ENCODE measurements at places on chromosomes 2 and 18.

DNA sequence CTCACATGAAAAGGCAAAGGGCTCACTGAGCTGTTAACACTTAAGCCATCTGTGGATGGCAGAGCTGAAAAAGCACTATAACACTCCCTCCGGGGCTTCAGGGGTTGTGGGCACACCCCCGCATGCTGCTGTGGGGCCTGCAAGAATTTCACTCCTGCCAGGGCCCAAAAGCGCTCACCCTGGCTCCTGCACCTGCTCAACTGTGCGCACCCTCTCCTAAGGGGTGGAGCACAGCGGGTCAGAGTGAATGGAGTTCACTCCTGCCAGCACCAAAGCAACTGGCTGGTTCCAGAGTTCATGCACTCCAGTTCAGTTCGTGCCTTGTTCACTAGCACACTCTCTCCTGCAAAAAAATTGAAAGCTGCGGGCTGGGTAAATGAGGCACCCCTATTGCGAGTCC lies 814.2 kb upstream of the SLC39A10 start:
- no peak for DNase-seq

- no peak for DNase-seq
Measured at GRCh38 chr2:131036269-131036668, 57.0 kb downstream of the FAM168B start.

- DNase-seq, result no peak
Measured at GRCh38 chr2:234970477-234970882, 18.7 kb downstream of the SH3BP4 start.

- no peak for DNase-seq
Measured at GRCh38 chr18:70382017-70382416, 93.2 kb downstream of the SOCS6 start.

DNA sequence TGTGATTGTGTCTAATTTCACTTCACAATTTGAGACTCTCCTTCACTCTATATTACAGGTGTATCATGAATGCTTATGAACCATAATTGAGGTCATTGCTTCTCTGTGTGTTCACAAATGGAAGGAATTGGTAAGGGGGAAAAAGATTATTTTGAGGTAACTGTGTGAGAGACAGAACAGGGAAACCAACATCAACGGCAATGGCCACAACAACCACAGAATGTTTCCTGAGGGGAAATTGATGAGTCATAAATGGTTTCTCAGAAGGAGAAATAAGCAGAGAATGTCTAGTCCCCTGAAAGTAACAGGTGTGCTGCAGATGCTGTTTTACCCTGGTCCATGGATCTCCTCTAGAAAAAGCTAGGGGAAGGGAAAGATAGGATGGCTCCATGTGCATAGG lies 361.2 kb upstream of the GALNT5 start:
- DNase-seq, result no peak

- DNase-seq, result no peak
Measured at GRCh38 chr2:216594081-216594480, 39.1 kb upstream of the IGFBP2 start.

DNA sequence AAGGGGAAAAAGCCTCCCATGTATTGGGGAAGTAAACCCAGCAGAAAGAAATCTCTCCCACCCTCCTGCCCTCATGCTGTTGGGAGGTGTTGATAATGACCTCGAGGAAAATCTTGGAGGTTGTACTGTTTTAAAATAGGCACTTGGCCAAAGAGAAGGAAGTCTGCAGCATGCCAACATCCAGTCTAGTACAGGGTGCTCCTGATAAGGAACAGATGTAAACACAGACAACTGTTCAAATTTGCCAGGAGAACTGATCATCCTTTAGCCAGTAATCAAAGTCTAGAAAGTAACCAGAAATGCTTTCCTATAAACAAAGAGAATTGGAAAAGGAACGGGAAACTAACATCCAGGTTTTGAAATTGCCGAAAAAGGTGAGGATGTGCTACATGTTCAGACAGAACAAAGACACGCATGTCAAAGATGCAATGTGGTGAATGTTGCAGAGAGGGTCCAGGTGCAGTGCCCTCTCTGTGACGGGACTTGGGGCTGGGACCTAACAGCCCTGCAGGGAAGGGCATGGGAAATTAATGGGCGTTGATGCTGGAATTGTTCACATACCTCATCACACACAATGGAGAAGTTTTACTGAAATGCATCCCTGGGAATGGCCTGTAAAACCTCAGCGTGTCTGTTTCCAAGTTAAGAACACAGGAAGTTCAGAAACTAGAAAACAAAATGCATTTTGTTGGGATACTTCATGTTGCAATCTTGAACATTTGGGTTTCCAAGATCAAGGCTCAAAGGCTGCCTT lies 125.7 kb upstream of the RND3 start:
- DNase-seq, result no peak

GRCh38 chr2:61371027-61371426 lies 99.9 kb downstream of the USP34 start:
- DNase-seq, result no peak

- DNase-seq, result no peak
Measured at GRCh38 chr2:105321875-105322646, 7.5 kb downstream of the TGFBRAP1 start.

DNA sequence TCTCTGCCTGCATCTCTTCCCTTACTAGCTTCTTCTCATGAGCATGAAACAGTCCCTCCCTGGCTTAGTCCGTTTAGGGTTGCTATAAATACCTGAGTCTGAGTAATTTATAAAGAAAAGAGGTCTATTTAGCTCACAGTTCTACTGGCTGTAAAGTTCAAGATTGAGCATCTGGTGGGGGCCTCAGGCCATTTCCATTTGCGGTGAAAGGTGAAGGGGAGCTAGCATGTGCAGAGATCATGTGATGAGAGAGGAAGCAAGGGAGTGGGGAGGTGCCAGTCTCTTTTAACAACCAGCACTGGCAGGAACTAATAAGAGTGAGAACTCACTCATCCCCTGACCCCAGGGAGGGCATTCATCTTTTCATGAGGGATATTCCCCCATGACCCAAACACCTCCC lies 26.8 kb downstream of the RHBDD1 start:
- no peak for DNase-seq

- DNase-seq, result no peak
Measured at GRCh38 chr2:159506202-159506601, 110.1 kb downstream of the BAZ2B start.

- DNase-seq, result no peak
Measured at GRCh38 chr2:62743506-62743905, 38.0 kb downstream of the EHBP1 start.

DNA sequence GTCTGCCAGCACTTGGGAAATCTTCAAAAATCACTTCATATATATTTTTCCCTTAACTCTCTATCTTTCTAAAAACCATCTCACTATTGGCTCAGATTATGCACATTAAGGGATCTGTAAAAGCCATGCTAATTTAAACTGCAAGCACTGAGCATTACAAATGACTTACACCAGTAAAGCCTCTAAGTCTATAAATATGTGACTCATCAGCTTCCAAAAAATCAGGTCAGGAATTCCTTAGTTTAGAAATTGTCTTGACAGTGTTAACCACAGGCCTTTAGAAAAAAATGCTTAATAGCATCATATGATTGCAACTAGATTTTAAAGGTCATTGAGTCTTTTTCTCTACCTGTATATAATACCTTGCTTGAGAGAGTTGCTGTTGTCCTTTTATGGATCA lies 1113.6 kb upstream of the PIK3C3 start:
- DNase-seq, result no peak

GRCh38 chr18:25729072-25729471 lies 361.3 kb downstream of the SS18 start:
- DNase-seq, result no peak

GRCh38 chr2:180753809-180754761 lies 226.3 kb upstream of the UBE2E3 start:
- no peak for DNase-seq

GRCh38 chr2:86296947-86297346 lies 40.5 kb downstream of the REEP1 start:
- DNase-seq, result no peak

GRCh38 chr18:23916338-23916737 lies 98.2 kb upstream of the TTC39C start:
- DNase-seq, result no peak

Data from stimulated activated CD4-positive, alpha-beta T cell treated with anti-CD3 and anti-CD28 coated beads, Interleukin-15, amount 100 ng/mL, for 1 hour (primary cell).